ENCODE measurements at places on chromosomes 7 and 10.

- DNase-seq: no peak
These were observed 30.1 kb downstream of the KLF6 start for GRCh38 chr10:3754727-3755439.

DNA sequence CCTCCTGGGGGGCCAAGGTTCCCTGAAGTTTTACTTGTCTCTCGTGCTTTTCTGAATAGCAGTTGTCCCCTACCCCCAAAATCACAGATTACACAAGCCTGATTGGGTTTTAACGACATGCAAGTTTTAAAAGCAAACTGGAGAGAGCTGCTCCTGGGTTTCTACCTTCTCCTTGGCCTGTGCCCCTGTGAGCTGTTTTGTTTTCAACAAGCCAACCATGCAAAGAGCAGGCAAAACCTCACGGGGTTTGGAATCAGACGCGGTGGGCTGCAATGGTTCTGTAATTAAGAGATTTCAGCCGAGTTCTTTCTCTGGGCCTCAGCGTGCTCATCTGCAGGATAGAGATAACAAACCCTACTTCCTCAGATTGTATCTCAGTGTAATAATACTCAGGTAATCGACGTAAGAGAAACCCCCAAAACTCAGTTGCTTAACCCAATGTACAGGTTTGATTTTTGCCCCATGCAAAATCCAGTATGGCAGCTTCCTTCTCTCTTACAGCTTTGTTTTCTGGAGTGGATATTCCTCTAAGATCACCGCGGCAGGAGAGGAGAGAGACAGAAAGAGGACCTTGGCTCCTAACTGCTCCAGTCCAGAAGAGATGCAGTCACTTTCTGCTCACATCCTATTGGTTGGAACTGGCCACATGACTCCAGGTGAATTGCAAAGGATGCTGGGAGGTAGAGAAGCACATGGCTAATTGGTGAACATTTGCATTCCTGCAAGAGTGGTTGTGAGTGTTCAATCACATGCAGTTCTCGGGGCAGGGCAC is 42.0 kb downstream of the MYL10 start:
- DNase-seq: no peak

- DNase-seq: no peak
These were observed 1.1 kb upstream of the SLC25A13 start for GRCh38 chr7:96322847-96323461.

DNA sequence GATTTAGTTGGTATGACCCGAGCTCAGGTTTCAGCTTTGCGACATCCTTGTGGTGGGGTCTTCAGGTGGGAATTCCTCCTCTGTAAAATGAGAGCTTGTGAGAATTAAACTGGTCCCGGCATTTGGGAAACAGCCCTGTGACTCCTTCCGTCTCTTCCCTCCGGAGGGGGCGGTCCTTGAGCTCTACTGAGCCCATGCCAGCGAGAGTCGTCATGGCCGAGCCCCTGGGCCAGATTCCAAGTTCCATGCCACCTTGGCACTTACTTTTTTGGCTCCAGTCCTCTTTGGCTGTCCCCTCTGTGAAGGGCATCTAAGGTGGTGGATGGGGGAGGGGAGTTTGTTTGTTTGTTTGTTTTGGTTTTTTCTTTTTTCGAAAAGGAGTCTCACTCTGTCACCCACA is 47.6 kb downstream of the GTF2IRD1 start:
- DNase-seq: no peak

DNA sequence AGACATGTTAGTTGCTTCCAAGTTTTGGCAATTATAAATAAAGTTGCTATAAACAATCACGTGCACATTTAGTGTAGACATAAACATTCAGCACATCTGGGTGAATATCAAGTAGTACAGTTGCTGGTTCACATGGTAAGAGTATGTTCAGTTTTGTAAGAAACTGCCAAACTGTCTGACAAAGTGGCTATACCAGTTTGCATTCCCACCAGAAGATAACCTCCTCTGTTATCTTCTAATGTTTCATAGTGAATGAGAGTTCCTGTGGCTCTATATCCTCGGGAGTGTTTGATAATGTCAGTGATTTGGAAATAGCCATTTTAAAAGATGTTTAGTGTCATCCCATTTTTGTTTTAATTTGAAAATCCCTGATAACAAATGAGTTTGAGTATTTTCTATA is 259.6 kb upstream of the PLXDC2 start:
- DNase-seq: no peak

DNA sequence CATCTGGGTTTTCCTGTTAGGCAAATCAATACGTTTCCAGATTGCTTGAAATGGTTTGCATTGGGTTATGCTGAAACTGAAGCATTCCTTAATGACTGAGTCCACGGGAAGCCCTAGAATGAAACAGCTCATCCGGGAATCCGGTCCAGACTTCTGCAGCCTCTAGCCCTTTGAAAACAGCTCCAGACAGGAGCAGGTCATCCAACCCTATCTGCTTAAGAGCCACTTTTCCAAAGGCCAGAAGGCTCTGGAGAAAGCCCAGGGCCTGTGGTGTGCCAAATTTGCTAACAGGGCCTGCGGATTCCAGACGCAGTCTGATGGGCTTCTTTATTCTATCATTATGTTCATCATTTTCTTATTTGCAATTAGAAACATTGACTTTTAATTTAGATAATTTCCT is 265.4 kb downstream of the SKIDA1 start:
- DNase-seq: no peak

- no peak for DNase-seq
These were observed 112.4 kb upstream of the PPP2R2D start for GRCh38 chr10:131788386-131788785.

GRCh38 chr7:26245150-26245549 is 43.6 kb downstream of the CBX3 start:
- DNase-seq: no peak

DNA sequence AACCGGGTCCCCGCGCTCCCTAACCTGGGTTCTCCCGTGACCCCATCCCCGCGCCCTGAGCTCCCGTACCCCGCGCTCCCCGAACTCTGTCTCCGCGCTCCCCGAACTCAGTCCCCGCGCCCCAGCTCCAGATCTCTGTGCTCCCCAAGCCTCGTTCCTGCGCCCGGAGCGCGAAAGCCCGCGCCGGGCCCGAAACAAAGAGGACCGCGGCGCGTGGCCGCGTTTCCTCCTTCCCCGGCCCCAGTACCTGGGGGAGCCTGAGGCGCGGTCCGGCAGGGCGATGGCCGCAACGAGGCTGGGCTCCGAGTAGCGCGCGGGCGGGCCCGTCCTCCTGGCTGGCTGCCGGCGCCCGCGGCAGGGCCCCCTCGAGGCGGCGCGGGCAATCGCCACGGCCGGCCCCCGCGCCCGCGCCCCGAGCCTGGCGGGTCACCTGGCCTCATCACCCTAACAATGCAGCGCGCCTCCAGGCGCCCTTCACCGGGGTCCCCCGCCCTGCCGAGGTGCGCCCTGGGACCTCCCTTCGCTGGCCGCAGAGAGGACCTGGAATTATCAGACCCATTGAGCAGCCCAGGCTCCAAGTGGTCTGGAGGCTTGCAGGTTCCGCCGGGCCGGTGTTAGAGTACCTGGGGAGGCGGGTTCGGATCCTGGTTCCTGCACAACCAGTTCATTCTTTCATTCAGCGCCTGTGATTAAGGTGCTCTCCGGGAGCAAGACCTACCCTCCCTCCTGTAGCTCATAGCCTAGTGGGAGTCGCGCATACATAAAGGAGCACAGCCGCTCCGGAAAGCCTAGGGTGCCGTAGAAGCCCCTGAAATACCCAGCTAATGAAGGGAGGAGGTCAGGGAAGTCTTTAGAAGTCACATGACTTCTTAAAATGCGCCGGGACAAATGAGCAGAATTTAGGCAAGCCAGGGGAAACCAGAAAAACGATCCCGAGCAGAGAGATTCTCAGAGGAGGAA is at the start of gene TNS3:
Gene TNS3 (minus strand): TSS at position 308 of the 960 bp plus-strand sequence. CDS start 142,475 bp downstream, outside the sequence.
- DNase-seq: no peak

All from globus pallidus (tissue), 1 donor.